CD4-positive, alpha-beta T cell treated with Interleukin-15 for 4 hours (primary cell): ENCODE measurements at places on chromosomes 2 and 18.

- no peak for DNase-seq
Measured at GRCh38 chr2:69624131-69624530, 19.4 kb downstream of the AAK1 start.

DNA sequence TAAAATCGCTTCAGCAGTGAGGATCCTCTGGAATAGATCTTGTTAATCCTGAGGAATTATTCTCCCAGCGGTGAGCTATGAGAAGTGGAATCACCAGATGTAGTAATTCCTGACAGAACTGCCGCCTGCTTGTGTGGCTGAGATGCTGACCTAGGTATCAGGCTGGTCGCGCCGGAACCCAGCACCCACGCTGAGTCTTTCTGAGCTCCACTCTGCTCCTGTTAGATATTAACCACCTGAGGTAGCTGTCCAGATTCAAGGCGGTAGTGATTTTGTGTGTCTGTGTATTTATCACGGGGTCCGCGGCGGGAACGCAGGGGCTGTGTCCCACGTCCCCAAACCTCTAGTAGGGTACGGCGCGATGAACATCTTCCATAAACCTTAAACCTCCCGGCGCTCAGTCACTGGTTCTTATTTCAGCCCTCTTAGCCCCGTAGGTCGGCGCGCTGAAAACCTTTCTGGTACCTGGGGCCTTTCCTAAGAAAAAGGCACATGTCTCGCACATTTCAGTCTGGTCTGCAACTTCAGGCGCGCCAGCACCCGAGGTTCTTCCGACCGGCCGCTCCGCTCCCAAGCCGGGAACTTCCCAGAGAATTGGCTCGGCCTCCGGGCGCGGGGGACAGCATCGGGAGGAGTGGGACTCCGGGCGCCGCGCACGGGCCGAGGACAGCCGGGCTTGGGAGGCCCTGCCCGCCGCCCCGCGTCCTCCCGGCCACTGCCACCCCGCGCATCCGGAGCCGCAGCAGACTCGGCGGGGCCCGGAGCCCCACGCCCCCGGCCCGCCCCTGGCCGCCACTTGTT, 542 bp upstream of the CNNM3 start:
- no peak for DNase-seq

DNA sequence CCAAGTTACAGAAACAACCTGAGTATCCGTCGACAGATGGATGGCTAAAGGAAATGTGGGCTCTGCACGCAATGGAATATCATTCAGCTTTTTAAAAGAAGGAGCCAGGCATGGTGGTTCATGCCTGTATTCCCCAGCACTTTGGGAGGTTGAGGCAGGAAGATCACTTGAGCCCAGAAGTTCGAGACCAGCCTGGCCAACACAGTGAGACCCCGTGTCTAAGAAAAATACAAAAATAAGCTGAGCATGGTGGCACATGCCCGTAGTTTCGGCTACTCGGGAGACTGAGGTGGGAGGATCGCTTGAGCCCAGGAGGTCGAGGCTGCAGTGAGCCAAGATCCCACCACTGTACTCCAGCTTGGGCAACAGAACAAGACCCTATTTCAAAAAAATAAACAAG, 34.3 kb downstream of the TCF7L1 start:
- no peak for DNase-seq

- no peak for DNase-seq
Measured at GRCh38 chr2:96839875-96840850, 3.7 kb downstream of the ANKRD23 start.

- no peak for DNase-seq
Measured at GRCh38 chr2:19292007-19292406, 66.4 kb downstream of the OSR1 start.

DNA sequence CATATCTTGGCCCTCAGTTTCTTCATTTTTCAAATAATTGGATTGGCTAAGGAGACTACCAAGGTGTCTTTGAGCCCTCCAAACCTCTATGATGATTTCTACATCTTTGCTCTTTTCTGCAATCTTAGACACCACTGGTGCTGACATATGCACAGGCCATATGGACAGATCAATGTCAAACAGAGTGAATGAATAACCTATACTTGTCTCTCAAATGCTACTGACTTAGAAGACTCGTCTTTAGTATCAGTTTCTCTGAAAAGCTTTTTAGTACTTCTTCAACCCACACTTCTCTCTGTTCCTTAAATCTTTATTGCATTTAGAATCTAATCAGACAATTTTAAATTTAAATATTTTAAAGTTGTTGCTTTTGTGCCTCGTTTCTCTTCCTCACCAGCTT, 258.2 kb downstream of the LTBP1 start:
- DNase-seq: no peak
